Lung (tissue), 17 donors: ENCODE measurements at places on chromosomes 7 and 10. TPM values are rescaled to one million over a fixed set of nuclear protein-coding genes. Genes with fewer than 3 reads are reported as not detected.

Gene RAMP3
- 49.8 TPM for total RNA-seq

Gene SFMBT2
- total RNA-seq, result 9.6 TPM

Gene BCCIP
- 37.5 TPM for total RNA-seq

Gene AKR1B15
- not detected for total RNA-seq

Gene TSPAN12
- total RNA-seq, result 21.1 TPM

Gene LEP
- not detected for total RNA-seq

Gene OSBPL3
- 32.0 TPM for total RNA-seq

Gene RADIL
- total RNA-seq, result 9.3 TPM

Gene TCERG1L
- total RNA-seq, result 0.09 TPM

Gene OR9A2
- total RNA-seq, result 0.82 TPM

Gene GIMAP4
- 66.2 TPM for total RNA-seq

Gene ZNF438
- 11.7 TPM for total RNA-seq

Gene AUTS2
- total RNA-seq, result 65.8 TPM

Gene FAM200A
- 4.8 TPM for total RNA-seq

Gene COX15
- total RNA-seq, result 37.6 TPM

Gene PLXNA4
- 4.6 TPM for total RNA-seq

Gene TBL2
- 48.2 TPM for total RNA-seq

Gene RAB19
- 3.2 TPM for total RNA-seq

Gene EN2
- not detected for total RNA-seq

Gene SVOPL
- total RNA-seq, result not detected

Gene C7orf57
- total RNA-seq, result 9.4 TPM
